Right cardiac atrium (tissue), 5 donors: ENCODE measurements at places on chromosomes 3 and 15. TPM values are rescaled to one million over a fixed set of nuclear protein-coding genes. Genes with fewer than 3 reads are reported as not detected.

Gene EXD1
- polyA plus RNA-seq = not detected

Gene EFCAB12
- 0.29 TPM for polyA plus RNA-seq

Gene CEP19
- 1.4 TPM for polyA plus RNA-seq

Gene CCDC33
- polyA plus RNA-seq = 0.07 TPM
